Gastroesophageal sphincter (tissue), 4 donors: ENCODE measurements at places on chromosomes 5 and 9. TPM values are rescaled to one million over a fixed set of nuclear protein-coding genes. Genes with fewer than 3 reads are reported as not detected.
A peak's percentile ranks its signal among the peaks of the same experiment; 100 is the strongest.

STING1 gene
- 42.7 TPM for total RNA-seq

OR1N1 gene
- not detected for total RNA-seq

GRCh38 chr5:67989456-67989855 lies 226.1 kb upstream of the PIK3R1 start:
- peak; percentile 64 for ATAC-seq

- ATAC-seq = no peak
Observed at GRCh38 chr9:95992536-95992935, 117.0 kb downstream of the ERCC6L2 start.

DNA sequence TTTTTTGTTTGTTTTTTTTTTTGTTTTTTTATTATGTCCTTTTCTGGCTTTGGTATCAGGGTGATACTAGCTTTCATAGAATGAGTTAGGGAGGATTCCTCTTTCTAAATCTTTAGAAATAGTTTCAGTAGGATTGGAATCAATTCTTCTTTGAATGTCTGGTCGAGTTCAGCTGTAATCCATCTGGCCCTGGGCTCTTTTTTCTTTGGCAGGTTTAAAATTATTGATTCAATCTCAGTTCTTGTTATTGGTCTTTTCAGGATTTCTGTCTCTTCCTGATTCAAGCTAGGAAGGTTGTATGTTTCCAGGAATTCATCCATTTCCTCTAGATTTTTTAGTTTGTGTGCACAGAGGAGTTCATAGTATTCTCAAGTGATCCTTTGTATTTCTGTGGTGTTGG lies 34.9 kb downstream of the IQGAP2 start:
- no peak for ATAC-seq

DNA sequence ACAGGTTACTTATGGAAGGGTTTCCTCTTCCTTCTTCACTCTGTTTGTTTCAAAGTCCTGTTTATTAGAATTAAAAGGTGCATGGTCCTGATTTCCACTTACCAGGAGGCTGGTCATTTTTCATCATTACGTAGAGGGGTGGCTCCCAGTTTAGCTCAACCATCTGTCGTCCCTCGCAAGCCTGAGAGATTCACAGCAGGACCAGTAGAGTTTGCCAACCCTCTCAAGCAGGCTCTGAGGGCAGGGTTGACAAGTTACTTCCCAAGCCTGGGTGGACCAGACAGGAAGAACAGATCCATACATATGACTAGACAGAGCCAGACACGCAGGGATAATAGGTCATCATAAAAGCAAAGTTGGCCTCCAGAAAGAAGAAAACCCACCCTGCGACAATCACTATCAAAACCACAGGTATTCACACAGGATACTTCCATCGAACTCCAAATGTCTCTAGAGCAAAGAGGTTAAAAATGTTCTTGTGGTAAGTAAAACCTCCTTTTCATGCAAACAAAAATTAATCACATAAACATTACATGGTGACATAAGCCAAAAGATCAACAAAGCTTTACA lies 151.9 kb downstream of the ELAVL2 start:
- no peak for ATAC-seq

DNA sequence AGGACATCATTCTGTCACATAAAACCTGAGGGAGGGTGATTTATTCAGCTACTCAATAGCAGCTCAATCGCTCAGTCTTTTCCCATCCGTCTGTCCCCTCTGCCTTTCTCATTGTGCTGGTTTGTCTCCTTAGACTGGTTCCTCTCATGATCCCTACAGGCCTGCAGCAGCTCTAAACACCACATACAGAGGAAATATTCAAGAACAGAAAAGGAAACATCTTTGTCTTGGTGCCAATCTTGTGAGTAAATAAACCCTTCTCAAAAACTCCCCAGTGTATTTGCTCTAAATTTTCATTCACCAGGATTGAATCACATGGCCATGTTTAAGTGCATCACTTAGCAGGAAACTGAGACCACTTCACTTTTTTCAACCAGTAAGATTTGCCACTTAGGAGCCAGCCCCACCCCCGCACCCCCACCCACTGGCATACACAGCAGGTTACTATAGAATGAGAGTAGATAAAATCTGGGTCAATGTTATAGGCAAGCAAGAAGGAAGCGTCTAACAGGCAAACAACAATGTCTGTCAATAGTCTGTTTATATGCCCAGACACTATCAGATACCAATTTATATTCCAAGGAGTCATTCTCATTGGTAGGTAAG lies 895.5 kb upstream of the DMAC1 start:
- ATAC-seq = no peak

DNA sequence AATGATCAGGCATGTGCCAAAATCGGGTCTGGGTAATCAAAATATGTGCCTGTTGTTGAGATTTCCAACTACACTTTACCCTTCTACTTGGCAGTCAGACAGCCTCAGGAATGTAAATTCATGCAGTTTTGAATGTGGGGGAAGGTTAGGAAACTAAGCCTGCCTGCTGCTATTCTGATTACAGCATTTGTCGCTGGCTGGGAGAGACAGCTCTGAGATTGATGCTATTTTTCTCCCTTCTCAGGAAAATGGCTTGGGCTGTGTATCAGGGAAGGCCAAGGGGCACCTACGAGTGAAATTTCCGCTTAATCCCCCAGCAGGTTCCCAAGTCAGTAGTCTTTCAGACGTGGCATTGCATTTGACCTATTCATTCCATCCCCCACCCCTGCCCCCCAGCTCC lies 3.6 kb upstream of the RGS7BP start:
- no peak for ATAC-seq
